ENCODE measurements at places on chromosomes 2 and 18.

DNA sequence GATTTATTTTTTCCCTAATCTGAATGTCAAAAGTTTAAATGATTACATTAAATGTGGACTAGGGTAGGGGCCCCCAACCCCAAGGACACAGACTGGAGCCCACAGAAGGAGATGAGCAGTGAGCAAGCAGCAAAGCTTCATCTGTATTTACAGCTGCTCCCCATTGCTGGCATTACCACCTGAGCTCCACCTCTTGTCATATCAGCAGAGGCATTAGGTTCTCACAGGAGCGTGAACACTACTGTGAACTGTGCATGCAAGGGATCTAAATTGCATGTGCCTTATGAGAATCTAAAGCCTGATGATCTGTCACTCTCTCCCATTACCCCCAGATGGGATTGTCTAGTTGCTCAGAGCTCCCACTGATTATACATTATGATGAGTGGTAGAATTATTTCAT is 3.8 kb downstream of the MOB1A start:
- no peak for DNase-seq

DNA sequence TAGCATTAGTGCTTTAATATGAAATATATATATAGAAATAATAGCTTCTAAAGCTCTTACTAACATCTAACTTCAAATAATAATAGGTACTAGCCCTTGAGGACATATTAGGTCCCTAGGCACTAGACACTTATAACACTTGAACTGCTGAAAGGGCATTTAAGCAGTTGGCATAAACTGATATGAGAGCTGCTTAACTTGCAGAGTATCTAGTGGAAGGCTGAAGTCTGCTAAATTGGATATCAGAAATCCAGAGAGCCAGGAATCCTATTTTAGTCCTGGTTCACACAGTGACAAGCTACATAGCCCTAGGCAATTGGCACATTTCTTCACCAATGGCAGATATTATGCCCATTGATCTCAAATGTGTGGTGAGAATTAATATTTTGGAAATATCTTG is 326.9 kb upstream of the UBE2E3 start:
- no peak for DNase-seq

DNA sequence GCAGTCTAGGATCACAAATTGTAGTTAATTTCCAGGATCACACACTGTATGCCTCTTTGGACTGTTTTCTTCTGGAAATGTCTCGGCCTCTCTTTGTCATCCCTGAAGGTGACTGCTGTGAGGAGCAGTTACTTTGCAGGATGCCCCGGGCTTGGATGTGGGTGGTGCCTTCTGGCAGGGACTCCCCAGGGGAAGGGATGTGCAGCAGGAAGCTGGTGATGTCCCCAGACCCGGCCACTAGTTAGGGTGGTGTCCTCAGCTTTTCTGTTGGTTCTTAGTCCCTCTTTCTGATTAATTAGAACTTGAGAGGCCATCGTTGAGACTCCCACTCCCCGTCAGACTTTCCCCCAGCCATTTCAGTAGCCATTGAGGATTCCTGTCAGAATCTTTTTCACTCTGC is 286.6 kb upstream of the HDAC4 start:
- DNase-seq = no peak

DNA sequence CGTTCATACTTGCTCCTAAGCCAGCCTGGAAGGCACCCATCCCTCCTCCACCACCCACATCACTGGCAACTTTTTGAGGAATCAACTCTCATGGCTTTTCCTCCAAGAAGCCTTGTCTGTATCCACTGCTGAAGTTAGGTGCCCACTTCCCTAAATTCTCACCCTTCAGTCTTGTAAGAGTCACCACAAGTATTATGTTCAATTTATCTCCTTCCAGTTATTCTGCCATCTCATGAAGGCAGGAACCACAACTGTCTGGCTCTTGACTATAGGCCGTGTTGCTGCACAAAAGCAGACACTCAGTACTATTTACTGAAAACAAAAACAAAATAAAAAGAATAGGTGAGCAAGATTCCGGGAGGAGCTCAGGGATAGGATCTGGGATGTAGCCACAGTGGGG is 234.8 kb downstream of the CYRIA start:
- DNase-seq = no peak

DNA sequence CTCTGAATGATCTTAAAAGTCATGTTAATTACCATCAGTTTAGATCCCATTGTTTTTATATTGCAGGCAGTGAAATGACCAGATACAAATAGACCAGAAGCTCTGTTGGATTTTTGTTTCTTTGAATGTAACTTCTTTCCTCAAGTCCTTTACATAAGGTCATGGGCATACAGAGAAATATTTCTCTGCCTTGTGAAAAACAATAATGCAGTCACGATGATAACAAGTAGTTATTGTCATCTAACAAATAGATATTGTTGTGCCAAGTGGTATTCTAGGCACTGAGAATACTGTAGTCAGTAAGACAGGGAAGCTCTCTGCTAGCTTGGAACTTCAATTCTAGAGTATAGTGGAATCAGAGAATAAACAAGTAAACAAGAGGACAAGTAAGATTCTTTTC is 94.7 kb upstream of the BARD1 start:
- no peak for DNase-seq

GRCh38 chr2:197710424-197711042 is 5.4 kb downstream of the MARS2 start:
- no peak for DNase-seq

DNA sequence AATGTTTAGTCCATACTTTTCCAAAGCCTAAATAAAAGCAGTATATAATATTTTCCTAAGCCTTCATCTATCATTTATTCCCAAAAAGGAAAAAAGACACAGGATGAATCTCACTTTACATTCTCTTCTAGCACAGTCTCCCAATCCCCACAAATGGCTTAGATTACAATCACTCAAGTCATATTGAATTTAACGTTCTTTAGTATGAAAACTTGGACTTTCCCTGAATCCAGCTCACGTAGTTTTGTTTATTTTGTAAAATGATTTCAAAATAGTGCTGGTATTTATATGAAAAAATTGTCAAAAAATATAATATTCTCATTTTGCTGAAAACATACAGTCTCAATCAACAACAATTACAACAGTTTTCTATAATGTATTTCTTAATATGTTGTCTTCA is 137.7 kb upstream of the CCDC150 start:
- DNase-seq = no peak

GRCh38 chr2:316381-316780 is 28.5 kb upstream of the ALKAL2 start:
- no peak for DNase-seq

DNA sequence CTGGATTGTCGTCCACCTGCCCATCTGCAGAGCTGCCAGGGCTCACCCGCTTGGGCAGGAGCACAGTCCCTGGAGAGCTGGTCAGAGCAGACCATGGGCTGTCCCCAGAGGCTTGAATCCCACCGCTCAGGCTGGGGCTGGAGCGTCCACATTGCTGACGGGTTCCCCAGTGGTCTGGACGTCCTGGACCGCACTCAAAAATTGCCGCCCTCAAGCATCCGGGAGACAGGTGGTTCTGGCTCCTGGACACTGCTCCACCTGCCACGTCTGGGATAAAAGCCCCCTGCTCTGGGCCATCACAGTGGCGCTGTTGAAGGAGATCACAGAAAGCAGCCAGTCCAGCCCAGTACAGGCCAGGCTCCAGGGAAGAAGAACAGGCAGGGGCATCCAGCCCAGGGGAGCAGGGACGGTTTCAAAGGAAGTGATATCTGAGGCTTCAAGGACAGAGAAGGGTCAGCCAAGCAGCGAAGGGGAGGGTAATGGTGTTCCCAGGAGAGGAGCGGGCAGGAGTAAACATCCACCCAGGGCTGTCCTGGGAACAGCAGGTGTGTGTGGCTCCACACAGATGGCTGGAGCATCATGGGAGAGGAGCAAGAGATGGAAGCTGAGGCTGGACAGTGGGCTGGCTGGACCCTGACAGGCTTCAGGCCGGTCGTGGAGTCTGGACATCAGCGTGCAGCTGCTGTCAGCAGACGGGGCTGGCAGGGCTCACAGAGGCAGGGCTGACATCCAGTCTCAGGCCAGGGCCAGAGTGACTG is 21.9 kb upstream of the ID2 start:
- no peak for DNase-seq

- no peak for DNase-seq
These were observed 515.9 kb downstream of the SLC4A3 start for GRCh38 chr2:220143336-220143735.

DNA sequence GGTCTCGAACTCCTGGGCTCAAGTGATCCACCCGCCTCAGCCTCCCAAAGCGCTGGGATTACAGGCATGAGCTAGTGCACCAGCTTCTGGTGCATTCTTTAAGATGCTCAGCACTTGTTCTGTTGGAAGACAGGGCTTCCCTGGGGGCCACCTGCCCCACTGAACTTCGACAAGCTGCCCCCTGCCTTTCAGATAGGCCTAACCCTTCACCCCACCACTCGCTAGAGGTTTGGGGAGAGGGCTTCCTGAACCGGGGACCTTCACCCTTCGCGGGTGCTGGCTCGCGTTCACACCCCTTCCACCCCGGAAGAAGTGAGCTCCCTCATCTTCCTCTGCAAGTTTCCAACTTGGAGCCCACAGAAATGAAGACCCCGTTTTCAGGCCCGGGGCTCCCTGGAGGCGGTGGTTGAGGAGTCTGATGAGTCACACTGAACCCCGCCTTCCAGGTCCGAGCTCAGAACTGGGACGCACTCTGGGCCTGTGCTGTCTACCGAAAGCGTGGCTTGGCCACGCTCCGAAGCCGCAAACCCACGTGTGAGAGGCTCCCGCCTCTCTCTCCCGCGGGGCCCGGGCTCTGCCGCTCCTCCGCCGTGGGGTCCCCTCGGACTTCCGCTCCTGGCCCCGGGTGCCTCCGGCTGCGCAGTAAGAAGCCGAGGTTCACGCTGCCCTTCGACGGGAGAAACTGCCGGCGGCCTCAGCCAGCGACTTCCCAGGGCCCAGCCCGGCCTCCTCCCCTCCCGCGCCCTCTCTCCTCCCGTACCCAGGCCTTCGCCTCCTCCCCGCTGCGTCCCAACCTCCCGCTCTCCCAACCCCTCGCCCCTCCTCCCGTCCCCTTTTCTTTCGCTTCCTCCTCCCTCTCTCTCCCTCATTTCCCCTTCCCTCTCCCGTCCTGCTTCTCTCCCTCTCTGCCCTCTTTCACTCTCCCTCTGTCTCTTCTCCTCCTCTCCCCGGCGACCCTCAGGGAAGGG is 47.5 kb upstream of the SP3 start:
- no peak for DNase-seq

- no peak for DNase-seq
These were observed 15.4 kb downstream of the C2orf81 start for GRCh38 chr2:74406035-74406434.

DNA sequence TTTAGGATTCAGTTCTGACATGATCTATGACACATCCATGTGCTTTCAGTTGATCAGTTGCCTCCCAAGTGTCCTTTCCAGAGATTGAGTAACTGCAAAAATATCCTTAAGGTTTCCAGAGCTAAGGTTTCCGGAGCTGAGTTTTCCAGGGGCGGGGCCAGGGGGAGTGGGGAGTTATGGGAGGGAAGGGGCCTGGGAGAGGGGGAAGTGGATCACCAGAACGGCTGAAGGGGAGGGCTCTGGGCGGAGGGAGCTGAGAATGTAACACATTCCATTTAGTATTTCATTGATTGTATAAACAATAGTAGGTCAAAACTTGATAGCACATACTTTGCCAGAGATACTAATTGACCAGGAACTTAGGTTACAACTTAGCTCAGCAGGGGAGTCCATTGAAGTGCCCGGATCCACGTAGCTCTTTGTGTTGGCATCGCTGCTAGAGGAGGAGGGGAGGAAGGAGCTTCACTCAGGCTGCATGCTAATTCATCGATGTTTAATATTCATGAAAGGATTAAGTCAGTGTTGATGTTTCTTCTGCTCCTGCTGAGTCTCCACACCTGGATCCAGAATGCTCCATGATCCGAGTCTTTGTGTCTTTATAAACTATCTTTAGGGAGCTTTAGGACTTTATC is 289.8 kb downstream of the ALPK2 start:
- peak; percentile 18 for DNase-seq

GRCh38 chr2:158097481-158097880 is 4.2 kb upstream of the UPP2 start:
- DNase-seq = no peak

GRCh38 chr2:213036836-213037235 is 114.6 kb downstream of the IKZF2 start:
- DNase-seq = no peak

DNA sequence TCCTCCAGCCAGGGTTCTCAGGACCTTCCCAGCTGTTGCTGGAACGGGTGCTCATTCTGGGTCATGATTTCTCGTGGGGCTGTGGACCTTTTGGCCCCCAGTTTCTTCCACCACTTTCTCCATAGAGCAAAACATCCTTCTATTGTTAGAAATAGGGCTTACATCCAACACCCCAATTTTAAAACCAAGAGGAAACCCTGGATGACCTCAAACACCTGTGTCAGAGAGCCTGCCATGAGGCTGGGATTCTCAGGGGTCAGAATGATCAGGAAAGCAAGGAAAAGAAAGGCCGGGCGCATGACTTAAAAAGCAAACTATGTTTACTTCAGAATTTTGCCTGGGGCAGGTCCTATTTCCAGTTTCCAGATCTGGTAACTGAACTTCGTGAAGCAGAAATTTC is 307.9 kb upstream of the MEIS1 start:
- no peak for DNase-seq

- no peak for DNase-seq
These were observed 366.3 kb upstream of the TFPI start for GRCh38 chr2:187920511-187920910.

GRCh38 chr18:1006304-1006703 is 101.6 kb downstream of the ADCYAP1 start:
- no peak for DNase-seq

GRCh38 chr2:31259075-31259474 is 25.1 kb downstream of the EHD3 start:
- no peak for DNase-seq

DNA sequence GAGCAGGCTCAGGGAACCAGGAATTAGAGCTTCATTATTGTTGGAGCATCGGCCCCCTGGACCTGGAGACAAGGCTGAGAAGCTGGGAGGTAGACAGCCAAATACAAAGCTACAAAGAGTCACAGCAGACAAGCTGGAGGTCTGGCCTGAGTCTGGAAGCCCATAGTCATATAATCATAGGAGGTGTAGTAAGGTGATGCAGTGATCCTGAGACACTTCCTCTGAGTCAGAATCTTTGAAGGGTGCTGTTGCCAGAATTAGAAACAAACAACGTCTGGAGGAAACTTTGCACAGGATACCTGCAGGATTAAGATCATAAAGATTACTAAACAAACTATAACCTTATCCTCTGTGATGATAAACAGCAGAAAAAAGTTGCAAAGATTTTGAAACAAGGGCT is 213.8 kb downstream of the DSC3 start:
- DNase-seq = no peak

- no peak for DNase-seq
These were observed 16.4 kb downstream of the MAP3K19 start for GRCh38 chr2:135030826-135031225.

Measured in NT2/D1 (cell line).